Activated T-cell treated with anti-CD3 and anti-CD28 coated beads for 24 hours (primary cell): ENCODE measurements at places on chromosomes 12 and 14.

GRCh38 chr12:27488479-27488878 is 35.5 kb upstream of the PPFIBP1 start:
- no peak for DNase-seq

- DNase-seq: no peak
These were observed 105.2 kb upstream of the RPH3A start for GRCh38 chr12:112686373-112686772.

GRCh38 chr14:97731800-97732199 is 934.6 kb downstream of the VRK1 start:
- DNase-seq: no peak

- DNase-seq: no peak
These were observed 66.6 kb downstream of the BTG1 start for GRCh38 chr12:92079054-92079385.

- DNase-seq: no peak
These were observed 462.5 kb upstream of the TBX3 start for GRCh38 chr12:115146453-115146852.

- no peak for DNase-seq
These were observed 28.9 kb upstream of the PAPLN start for GRCh38 chr14:73208390-73208789.

- DNase-seq: no peak
These were observed 59.6 kb upstream of the ACTN1 start for GRCh38 chr14:69038455-69039287.
